ELR (cell line): ENCODE measurements at places on chromosomes 16 and 17.

DNA sequence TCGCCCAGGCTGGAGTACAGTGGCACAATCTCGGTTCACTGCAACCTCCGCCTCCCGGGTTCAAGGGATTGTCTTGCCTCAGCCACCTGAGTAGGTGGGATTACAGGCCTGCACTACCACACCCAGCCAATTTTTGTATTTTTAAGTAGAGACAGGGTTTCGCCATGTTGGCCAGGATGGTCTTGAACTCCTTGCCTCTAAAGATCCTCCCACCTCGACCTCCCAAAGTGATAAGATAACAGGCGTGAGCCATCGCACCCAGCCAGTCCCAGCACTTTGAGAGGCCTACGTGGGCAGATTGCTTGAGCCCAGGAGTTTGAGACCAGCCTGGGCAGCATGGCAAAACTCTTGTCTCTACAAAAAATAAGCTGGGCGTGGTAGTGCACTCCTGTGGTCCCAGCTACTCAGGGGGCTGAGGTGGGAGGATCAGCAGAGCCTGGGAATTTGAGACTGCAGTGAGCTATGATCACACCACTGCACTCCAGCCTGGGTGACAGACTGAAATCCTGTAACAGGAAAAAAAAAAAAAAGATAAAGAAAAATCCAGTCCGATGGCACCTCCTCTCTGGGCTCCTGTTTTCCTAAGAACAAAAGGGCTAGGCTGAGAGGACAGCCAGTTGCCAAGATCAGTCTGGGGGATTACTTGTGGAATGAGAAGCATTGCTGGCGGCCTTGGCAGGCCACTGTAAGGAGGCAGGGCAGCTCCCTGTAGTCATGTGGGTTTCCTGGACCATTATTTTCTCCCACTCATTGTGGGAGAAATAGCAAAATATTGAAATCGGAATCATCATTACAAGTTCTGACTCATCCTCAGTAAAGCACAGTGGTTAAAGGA, 3.0 kb upstream of the PIPOX start:
- DNase-seq, result peak; percentile 65

GRCh38 chr17:78577296-78577695, at the start of gene DNAH17:
DNAH17 (minus strand) TSS chr17:78577396; CDS start chr17:78575057, 2,339 bp downstream.
- no peak for DNase-seq

GRCh38 chr16:74438492-74438979, 17.3 kb upstream of the CLEC18B start:
- no peak for DNase-seq

- peak; percentile 58 for DNase-seq
Observed at GRCh38 chr17:29733166-29733565, 110.5 kb upstream of the CORO6 start.

DNA sequence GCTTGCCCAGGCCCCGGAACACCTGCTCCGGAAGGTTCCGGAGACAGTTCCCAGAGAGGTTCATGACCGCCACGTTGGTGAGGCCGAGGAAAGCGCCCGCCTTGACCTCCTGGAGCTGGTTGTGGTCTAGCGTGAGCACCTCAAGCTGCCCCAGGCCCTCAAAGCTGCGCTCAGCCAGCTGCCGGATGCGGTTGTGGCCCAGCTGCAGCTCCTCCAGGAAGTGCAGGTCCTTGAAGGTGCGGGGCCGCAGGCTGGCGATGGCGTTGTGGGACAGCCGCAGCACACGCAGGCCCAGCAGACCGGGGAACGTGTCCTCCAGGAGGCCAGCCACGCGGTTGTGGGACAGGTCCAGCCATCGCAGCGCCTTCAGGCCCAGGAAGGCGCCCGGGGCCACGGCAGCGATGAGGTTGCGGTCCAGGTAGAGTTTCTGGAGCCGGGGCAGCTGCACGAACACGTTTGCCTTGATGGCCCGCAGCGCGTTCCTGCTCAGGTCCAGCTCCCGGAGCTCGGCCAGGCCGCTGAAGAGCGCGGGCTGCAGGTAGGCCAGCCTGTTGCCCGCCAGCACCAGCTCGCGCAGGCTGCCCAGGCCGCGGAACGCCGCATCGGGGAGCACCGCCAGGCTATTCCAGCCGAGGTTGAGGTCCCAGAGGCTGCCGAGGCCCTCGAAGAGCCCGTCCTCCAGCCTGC, 2.1 kb downstream of the IGFALS start:
- no peak for DNase-seq

- no peak for DNase-seq
Observed at GRCh38 chr17:70420861-70421445, 251.6 kb downstream of the KCNJ2 start.

GRCh38 chr17:79800325-79801155, 3.7 kb upstream of the CBX8 start:
- peak; percentile 60 for DNase-seq

GRCh38 chr16:84115919-84116719, 623 bp downstream of the MBTPS1 start:
- peak; percentile 62 for DNase-seq

DNA sequence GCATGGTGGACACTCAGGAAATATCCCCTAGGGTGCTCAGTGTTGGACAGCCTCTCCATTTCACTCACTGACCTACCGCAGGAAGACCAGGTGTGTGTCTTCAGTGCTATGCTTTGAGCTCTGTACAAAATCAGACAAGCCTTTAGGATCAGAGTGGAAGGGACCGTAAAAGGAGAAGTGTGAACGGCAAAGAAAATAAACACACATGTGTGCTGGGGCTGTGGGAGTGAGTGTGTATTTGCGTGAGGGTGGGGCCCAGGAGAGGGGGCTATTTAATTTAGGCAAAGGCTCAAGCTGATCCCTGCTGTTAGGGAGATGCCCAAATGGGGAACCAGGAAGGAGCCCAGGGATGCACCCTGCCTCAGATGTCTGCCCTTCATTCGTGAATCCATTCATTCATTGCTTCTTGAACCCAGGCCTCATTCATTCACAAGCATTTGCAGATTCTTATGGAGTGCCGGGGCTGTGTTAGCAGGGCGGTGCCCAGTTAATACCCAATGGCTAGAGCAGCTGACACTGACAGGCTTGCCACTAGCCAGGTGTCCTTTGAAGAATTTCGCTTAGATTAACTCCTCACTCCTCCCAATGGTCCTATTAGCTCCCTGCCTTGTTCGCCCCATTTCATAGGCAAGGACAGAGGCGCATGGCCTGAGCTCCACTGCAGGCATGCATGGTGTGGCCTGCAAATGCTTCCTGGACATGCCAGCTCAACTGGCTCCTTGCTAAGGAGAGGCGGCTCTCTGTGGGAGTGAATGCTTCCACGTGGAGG, 296.7 kb upstream of the FOXF1 start:
- no peak for DNase-seq
